ENCODE measurements at places on chromosomes 2 and 18.
A peak's percentile ranks its signal among the peaks of the same experiment; 100 is the strongest.

GRCh38 chr2:226793646-226794045 lies 6.0 kb downstream of the IRS1 start:
- DNase-seq, result no peak

GRCh38 chr18:60686142-60686541 lies 313.6 kb upstream of the MC4R start:
- DNase-seq, result no peak

GRCh38 chr2:202605174-202605573 lies 29.6 kb upstream of the FAM117B start:
- DNase-seq, result no peak

- no peak for DNase-seq
Observed at GRCh38 chr18:45991788-45992187, 24.7 kb upstream of the EPG5 start.

DNA sequence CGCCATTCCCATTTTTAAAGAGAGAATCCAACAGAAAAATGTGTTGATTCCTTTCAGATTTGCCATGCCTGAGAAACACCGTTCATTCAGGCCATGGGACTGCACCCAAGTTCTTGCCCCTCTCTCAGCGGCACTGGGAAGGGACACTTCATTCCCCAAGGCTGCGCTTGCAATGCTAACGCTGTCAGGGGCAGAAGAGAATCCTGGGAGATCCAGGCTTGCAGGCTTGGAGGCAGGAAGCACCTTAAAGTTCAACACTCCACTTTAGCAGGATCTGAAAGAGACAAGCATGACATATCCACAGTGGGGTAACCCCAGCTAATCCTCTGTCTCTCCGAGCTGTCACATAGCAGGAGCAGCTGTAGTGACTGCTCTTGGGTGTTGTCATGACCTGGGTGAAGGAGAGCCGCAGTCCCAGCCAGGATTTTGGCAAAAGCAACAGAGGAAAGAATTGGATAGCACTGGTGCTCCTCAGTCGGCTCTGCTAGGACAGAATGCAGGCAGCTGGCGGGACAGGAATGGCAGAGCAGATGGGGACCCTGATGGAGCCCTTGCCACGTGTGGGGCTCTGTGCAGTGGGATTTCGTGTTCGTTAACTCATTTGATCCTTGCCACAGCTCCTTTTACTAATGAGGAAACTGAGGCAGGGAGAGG lies 22.0 kb upstream of the ODC1 start:
- no peak for DNase-seq

- no peak for DNase-seq
Observed at GRCh38 chr2:186540941-186541340, 48.9 kb upstream of the ITGAV start.

- no peak for DNase-seq
Observed at GRCh38 chr2:14418115-14418514, 214.4 kb upstream of the LRATD1 start.

- DNase-seq, result no peak
Observed at GRCh38 chr2:234858790-234859329, 93.0 kb upstream of the SH3BP4 start.

DNA sequence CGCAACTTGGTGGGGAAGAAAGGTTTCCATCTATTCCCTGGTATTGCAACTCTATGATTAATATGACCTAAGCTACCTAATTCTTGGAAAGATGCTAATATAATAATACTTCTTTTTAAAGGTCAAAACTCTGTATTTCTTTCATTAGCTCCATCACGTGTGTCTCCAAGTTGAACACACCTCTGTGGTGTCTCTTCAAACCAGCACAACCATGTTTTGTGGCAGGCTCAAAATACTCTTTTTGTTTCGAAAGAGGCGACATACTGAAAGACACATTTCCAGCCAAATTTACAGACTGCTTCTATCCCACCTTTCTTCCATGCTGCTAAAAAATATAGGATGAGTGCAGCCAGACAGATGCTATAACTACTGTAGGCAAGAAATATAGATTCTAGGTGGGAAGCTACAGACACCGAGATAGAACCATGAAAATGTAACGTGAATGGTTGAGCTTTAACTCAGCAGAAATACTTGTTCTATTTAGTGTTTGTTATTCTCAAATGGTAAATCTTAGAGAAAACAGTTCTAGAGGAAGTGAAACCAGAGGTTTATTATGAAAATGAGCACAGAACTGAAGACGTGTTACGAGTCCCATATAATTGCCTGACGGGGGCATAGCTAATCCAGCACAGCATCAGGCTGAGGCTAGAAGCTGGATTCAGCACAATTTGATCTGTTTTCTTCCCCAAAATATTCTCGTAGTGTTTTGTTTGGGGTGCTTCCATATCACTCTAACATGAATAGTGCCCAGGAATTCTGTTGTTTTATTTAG lies 991.5 kb upstream of the FANCL start:
- DNase-seq, result no peak

GRCh38 chr18:27377251-27377650 lies 192.1 kb upstream of the CHST9 start:
- no peak for DNase-seq

DNA sequence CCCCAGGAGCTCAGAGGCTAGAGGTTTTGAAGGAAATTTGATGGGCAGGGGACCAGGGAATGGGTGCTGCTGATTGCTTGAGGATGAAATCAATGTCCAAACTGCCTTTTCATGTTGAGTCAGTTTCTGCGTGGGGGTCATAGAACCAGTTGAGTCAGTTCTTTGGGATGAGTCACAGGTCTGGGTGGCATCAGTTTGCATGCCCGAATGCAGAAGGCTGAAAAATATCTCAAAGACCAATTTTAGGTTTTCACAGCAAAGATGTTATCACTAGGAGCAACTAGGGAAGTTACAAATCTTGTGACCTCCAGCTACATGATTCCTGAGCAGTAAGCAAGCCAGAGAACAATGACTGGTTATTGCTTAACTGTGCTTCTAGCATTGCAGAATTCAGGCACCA lies 1135.1 kb upstream of the CRIM1 start:
- DNase-seq, result no peak

- no peak for DNase-seq
Observed at GRCh38 chr2:85778646-85779379, 25.0 kb downstream of the ATOH8 start.

- no peak for DNase-seq
Observed at GRCh38 chr2:196598412-196598811, 41.1 kb upstream of the CCDC150 start.

- no peak for DNase-seq
Observed at GRCh38 chr2:53467467-53468180, 300.0 kb upstream of the CHAC2 start.

GRCh38 chr18:62768558-62768943 lies 53.2 kb downstream of the PHLPP1 start:
- DNase-seq, result no peak

GRCh38 chr2:47708801-47709499 lies 74.0 kb upstream of the MSH6 start:
- DNase-seq, result no peak

DNA sequence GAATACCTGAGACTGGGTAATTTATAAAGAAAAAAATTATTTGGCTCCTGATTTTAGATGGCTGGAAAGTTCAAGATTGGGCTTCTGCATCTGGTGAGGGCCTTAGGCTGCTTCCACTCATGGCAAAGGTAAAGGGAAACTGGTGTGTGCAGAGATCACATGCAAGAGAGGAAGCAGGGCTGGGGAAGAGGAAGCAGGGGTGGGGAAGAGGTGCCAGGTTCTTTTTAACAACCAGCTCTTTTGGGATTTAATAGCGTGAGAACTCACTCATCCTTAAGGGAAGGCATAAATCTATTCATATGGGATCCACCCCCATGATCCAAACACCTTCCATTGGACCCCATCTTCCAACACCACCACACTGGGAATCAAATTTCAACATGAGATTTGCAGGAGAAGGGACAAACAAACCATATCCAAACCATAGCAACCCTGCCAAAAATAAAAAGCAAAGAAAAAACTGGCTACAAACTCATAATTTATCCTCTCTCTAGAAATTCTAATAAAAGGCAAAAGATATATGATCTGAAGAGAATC lies 30.4 kb downstream of the PRKRA start:
- no peak for DNase-seq

DNA sequence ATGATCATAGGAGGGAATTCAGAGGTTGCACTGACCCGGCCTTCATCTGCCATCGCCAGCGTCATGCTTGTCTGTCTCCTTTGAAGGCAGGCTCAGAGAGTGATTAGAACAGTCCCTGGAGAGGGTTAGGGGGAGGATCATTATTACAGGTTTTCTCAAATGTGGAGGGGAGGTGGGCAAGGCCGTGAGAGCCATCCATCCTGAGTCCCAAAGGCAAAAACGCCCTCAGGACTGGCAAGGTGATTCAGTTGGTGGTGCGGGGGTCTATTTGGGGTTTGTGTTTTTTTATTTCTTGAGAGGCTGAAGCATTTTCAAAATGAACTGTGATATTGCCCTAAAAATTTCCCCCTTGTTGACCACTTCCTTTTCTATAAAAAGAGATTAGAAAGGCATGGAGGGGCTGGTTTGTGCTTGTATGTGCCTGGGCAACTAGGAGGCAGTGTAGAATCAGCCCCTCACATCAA lies 39.3 kb upstream of the GYPC start:
- no peak for DNase-seq

GRCh38 chr2:119315241-119315925 lies 51.3 kb downstream of the C2orf76 start:
- DNase-seq, result no peak

DNA sequence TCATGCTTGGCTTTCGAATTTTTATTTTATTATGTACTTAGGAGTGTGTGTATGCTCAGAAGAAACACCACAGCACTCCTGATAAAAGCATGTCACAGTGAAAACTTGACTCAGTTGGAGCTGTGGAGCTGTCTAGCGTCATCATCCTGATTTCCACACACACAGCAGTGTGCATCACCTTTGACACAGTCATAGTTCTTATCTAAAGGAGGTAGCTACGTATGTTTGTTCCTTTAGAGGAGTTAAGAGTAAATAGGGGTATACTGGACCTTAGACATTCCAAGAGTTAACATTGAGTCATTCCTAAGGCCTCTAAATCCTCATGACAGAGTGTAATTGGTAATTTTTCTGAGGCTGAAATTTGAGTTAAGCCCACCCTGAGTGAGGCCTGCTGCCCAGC lies 96.9 kb downstream of the PHLPP1 start:
- no peak for DNase-seq

DNA sequence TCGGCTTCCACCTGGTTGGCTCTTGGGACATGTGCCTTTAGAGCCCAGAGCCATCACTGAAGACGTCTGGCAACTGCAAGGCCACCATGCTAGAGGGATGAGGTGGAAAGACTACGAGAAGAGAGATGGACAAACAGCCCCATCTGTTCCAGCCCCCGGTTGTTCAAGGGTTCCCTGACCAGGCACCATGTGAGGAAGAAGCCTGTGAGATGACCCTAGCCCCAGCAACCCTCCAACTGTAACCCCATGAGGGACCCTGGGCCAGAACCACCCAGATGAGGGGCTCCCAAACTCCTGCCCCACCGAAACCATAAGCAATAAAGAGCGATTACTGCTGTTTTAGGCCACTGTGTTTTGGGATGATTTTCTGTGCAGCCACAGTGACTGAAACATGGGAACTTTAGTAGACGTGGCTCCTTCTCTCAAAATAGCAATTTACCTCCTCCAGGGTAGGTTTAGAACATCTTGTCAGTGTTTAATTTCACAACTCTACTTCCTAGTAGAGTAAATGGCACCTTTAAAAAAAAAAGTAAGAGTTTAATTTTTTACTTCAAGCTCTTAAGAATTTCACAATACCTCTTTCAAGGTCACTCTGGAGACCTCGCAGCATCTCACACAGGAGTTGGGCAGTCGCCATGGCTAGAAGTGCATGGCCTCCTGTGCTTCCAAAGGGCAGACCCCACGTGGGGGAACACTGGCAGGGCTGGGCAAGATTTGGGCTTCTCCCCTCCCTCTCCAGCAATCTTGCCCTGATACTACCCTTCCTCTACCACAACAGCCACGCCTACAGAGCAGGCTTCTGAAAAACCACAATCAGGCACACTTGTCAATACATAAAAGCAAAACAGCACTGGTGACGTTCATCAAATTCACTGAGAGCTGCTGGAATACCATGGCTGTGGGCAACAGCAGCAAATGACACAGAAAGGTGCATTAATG lies 48.8 kb downstream of the TMEM163 start:
- no peak for DNase-seq

- DNase-seq, result no peak
Observed at GRCh38 chr2:15852811-15853210, 87.5 kb upstream of the MYCN start.

DNA sequence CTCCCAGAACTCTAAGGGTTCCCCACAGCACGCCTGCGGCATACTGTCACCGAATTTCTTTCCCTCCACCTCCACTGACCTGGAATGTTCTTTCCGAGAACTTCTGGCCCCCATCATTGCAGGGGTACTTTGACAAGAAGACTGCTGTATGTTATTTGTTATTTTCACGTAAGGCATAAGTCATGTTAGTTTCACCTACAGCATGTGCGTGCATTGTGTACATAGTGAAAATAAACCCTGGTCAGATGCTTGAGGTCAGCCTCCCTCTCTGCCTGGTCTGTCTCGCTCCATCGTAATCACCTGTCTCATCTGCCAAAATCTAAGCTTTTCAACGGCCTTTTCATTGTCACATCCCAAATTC lies 4.1 kb downstream of the ABCG8 start:
- DNase-seq, result no peak

DNA sequence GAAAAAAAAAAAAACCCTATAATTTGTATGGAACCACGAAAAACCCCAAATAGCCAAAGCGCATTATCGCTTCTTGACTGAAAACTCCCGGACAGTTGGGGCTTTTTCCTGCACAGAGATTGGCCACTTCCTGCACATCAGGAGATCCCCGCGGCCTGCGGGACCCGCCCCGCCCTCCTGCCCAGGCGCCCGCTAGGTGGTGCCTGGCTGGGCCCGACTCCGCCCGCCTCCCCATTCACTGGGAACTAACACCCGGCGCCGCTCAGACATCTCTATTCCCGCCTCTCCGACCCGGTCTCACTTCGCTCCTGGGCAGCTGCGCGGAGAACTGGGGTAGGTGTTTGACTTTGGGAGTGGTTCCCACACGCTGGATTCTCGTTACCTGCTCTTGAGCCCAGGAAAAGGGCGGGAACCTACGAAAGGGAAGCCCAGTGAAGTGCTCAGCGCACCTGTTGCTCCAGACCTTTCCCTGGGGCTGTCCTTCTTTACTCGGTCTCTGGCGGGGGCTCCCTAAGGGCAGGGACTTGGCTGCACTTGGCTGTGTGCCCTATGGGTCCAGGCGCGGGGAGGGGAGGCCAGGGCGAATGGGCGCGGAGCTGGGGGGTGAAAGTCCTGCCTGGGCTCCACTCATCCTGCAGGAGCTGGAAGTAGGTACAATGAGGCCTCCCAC lies at the start of gene HMSD:
TSS of gene HMSD (plus strand) at position 234 of the 670 bp plus-strand sequence. CDS start 4,155 bp downstream, outside the sequence.
- peak; percentile 64 for DNase-seq

Data from neural crest cell (in vitro differentiated cells).